HEK293T (cell line): ENCODE measurements at places on chromosomes 7 and 10.

DNA sequence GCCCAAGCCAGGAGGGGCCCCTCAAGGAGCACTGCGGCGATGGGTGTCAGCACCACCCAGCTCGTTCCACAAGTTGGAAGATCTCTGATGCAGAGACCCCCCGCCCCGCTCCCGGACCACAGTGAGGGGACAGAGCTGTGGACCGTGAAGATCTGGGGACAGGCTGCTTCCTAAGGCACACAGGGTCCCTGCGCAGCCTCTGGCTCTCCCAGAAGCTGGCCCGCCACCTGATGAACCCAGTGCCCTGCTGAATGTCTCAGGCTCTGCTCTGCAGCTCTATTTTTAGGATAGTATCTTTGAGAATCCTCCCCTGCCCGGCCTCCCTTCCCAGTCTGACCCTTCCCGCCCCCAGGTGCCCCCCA lies 29.7 kb downstream of the GBX1 start:
- DNase-seq, result no peak

GRCh38 chr7:155820788-155821187 lies 8.5 kb upstream of the SHH start:
- no peak for DNase-seq

GRCh38 chr7:78326189-78326588 lies 527.6 kb downstream of the PHTF2 start:
- no peak for DNase-seq

DNA sequence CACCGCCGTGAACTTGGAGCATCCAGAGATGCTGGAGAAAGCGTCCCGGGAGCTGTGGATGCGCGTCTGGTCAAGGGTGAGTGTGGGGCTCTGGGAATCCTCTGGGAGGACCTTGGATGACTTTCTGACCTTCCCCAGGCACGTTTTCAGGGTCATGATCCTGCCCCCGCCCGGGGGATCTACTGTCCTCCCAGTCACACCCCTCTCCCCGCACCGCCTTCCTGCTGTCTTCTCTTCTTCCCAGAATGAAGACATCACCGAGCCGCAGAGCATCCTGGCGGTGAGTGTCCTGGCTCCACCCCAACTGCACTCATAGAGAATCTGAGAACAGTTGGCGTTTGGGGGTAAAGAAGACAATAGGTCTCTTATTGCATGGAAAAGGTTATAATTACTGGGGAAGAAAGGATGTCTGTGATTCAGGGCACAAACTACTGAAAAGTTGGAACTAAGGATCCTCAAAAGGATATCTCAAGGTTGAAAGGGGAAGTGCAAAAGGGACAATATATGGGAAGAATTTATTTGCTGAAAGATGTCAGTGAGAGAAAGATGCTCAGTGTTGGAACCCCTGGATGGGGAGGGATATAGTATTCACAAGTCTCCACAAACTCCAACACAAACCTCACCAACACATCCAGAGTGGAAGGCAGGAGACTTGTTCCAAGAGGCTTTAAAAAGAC lies 1.9 kb downstream of the GSTK1 start:
- DNase-seq, result no peak

- no peak for DNase-seq
These were observed 27.3 kb downstream of the ANTXRL start for GRCh38 chr10:46314071-46314470.

- DNase-seq, result no peak
These were observed 243.0 kb downstream of the CACNA2D1 start for GRCh38 chr7:82200601-82201000.

DNA sequence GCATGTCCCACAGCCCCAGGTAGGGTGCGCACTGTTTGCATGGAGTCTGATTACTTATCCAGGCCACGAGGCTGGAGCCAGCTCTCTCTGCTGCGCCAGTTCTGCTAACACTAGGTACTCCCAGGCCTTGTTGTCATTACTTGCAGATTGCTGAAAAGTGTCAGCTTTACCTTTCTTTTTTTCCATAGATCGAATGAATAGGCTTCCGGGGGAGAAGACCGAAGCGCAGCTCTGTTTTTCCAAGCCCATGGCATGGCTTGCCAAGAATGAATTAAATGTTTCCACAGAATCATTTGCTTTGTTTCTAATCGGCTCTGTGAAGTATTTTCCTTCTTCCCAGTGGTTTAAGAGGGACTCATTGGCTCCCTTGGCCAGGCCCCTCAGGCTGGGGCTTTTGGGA lies 285.8 kb downstream of the BMPER start:
- no peak for DNase-seq

GRCh38 chr10:10460451-10460850 lies 557.2 kb upstream of the CELF2 start:
- no peak for DNase-seq

GRCh38 chr10:15540727-15541126 lies 169.6 kb upstream of the FAM171A1 start:
- DNase-seq, result no peak

DNA sequence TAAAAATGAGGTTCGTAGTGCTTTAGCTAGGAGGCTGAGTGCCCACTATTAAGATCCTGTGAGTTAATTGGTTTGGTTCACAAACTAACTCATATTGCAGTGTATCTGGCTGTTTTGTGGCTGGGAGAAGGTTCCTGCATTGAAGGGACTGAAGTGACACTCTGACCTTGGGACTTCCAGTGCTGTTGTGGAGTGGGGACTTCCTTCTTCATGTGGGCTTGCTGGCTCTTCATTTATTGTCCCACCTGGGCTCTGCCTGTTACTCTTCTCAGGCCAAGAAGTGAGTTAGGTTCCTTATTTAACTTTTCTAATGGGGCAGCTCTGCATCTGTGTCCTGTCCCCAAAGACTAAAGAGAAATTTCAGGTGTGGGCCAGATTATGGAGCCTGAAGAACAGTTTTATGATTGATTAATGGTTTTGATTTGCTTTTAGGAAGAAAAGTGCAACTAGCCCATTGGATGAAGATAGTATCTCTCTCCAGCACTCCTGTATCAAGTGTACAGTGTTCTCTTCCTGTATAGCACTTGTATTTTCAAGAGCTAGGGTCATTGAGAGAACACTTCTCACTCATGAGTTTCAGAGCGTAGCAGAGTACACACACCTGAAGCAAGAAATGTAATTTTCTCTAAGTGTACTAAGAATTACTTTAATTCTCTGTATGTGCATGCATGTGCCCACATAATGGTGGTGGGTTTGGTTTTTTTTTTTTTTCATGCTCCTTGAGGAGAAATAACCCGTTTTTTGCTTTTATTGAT lies 54.8 kb downstream of the AUTS2 start:
- no peak for DNase-seq

DNA sequence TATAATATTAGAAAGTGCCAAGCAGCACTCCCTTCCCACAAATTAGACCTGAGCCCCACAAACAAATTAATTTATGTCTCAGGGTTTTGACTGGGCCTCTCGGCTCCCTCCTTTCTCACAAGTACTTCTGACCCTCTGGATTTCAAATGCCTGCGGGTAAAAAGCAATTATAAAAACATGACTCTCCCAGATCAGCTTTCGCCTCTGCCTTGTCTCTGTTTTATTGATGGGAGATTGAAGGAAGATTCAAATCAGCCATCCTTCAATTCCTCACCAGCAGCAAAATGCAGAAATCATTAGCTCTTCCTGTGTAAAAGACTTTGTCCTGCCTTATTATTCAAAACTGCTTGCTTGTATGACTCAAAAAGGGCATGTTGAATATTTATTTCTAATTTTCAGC lies 453.7 kb upstream of the MKI67 start:
- no peak for DNase-seq

GRCh38 chr7:45246339-45246738 lies 88.7 kb downstream of the RAMP3 start:
- no peak for DNase-seq

DNA sequence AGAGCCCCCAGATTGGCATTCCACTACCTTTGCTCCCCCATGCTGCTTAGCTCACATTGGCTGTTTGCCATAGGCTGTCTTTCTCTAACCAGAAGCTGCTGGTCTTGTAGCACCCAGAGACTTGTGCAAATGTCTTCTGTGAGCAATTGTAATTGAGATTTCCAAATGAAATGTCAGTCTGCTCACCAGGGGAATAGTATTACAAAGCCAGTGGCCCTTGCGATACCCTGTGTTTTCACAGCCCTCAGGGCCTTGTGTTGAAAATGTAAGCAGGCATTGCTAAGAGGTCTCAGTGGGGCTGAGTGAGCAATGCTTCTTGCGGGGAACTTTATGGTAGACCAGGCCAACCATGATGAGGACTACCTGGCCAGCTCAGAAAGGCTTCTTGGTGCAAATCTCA lies 746.5 kb downstream of the LRMDA start:
- DNase-seq, result no peak

DNA sequence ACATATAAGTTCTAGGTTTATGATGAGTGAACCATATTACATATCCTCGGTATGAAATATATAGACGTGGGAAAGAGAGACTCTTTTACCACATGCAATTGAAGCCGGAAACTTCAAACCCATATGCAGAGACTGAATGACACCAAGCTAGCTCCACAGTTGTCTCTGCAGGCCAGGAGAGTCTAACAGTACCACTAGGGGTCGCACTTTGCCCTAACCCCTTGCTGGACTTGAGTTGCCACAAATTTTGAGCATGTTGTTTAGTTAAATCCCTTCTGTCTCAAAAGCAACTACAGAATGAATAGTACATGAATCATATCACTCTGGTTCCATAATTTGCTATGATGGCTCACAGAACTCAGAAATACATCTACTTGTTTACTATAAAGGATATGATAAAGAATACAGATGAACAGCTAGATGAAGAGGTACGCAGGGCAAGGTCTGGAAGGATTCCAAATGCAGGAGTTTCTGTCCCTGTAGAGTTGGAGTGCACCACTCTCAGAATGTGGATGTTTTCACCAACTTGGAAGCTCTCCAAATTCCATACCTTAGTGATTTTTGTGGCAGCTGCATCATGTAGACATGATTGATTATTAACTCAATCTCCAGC lies 112.4 kb upstream of the YAE1 start:
- peak; percentile 63 for DNase-seq

DNA sequence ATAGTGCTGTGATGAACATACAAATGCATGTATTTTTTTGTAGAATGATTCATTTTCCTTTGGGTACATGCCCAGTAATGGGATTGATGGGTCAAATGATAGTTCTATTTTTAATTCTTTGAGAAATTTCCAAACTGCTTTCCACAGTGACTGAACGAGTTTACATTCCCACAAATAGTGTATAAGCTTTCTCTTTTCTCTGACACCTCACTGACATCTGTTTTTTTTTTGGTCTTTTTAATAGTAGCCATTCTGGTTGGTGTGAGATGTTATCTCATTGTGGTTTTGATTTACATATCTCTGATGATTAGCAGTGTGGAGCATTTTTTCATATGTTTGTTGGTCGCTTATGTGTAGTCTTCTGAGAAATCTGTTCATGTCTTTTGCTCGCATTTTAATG lies 195.0 kb upstream of the AGK start:
- DNase-seq, result no peak

GRCh38 chr10:17349717-17350116 lies 104.7 kb downstream of the ST8SIA6 start:
- DNase-seq, result no peak

GRCh38 chr10:6024334-6024682 lies 37.9 kb downstream of the IL2RA start:
- no peak for DNase-seq

DNA sequence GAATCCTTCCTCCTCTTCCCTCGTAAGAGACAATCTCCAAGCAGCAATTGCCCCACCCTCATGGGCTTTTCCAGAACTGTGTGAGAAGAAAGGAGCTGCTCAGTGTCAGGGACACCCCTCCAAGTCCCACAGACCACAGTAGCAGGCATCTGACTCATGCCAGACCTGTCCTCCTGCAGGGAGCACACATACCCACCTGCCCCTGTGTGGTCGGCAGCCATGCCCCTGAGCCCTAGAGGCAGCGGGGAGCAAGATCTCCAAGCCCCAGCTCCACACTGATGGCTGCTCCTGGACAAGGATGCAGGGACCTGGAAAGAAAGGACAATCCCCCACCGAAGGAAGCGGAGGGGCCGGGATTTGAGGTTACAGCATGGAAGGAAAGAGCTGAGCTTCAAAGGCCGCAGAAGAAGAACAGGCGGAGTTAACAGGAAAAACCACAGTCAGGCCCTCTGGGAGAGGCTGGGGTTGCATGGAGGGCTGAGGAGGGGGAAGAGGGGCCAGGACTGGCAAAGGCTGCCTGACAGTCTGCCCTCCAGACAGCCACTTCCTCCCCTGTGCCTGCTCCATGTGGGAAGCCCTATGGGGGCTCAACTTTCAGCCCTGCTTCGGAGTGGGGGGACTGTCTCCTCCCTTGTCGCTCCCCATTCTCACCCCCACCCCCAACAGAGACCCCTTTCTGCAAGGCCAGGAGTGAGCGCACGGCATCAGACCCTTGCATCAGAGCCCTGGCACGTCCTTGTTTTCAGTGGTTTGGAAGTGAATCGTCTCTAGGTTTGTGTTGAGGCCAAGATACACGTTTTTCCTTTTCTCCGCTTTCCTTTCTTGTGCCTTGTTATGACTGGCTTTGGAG lies 46.8 kb downstream of the ASB13 start:
- DNase-seq, result no peak

- DNase-seq, result no peak
These were observed 259.4 kb downstream of the PPP1R3A start for GRCh38 chr7:113659416-113659815.

DNA sequence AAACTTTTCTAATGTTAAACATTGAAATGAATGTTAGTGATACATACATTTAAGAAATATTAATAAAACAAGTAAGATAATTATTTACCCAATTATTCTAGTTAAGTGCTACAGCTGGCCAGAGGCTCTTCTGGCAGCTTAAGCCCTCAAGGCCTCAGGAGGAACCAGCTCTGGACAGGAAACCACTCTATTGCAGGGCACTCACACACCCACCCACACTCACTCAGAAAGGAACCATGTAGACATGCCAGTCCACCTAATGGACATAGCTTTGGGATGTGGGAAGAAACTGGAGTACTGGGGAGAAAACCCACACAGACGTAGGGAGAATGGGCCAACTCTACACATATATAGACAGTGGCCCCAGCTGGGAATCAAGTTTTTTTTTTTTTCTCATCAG lies 28.2 kb downstream of the UMAD1 start:
- DNase-seq, result no peak

- peak; percentile 15 for DNase-seq
These were observed 79.0 kb upstream of the LSM8 start for GRCh38 chr7:118104812-118105441.

GRCh38 chr10:29619241-29619669 lies 15.5 kb downstream of the SVIL start:
- no peak for DNase-seq

GRCh38 chr7:41819645-41820044 lies 116.8 kb upstream of the INHBA start:
- DNase-seq, result no peak
